Omental fat pad (tissue), 4 donors: ENCODE measurements at places on chromosomes 11 and 22.

GRCh38 chr11:62410972-62411371, 7.9 kb upstream of the SCGB1A1 start:
- no peak for DNase-seq

DNA sequence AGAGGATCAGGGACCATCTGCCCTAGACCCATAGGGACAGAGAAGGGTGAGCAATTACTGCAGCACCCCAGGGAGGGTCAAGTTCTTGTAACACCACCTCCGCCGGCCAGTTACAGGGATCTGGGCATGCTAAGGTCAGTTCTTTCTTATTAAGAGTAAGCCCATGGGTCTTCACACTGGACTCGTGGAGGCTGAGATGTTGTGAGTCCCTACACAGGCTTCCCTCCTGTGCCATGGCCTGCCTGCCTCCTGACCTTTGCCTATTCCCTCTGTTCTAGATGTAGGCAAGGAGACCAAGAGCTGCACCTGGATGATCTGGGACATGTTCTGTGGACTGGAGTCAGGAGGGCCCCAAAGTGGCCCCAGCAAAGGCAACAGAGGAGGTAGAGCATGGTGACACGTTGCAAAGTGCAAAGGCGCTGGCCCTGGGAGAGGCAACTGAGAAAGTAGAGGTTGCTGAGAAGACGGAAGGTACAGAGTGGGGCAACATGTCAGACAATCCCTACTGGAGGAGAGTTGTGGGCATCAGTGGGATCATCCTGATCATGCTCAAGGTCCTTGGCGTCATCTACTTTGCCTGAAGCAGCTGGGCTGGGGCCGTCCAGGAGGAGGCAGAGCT, 16.3 kb upstream of the GNAZ start:
- DNase-seq, result no peak

DNA sequence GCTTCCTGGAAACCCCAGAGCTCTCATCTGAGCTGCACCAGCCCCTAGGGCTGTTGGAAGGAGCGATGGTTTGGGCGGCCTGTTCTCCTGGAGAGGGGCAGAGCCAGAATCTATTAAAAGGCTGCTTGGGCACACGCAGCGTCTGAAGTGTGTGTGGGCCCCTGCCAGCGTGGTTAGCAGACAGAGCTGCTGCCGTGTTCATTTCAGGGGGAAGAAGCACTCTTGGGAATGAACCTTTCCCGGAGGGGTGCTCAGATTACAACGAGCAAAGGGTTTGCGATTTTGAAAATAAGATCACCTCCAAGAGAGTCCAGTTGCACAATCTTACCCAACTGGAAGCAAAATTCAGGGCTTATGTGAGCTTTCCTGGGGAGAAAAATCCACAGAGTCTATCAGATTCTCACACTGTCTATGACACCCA, 12.9 kb downstream of the ANO1 start:
- DNase-seq, result no peak

GRCh38 chr11:119616586-119617339, 112.2 kb downstream of the NECTIN1 start:
- DNase-seq, result no peak

DNA sequence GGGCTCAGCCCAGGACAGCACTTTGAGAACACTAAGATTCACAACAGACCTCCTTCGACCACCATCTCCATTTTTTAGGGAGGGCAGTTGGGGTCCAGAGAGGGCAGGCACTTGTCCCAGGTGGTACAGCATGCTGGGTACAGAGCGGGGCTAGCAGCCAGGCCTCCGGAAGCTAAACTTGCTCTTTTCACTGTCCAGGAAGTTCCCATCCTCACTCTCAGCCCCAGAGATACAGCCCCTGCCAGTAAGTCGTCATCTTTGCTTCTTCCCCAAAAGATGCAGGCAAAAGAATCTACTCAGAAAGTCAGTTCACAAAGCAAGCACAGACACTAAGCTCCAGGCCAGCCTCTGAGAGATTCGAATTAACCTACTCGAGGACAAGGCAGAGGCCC, 6.7 kb upstream of the RAB3IL1 start:
- DNase-seq, result no peak

DNA sequence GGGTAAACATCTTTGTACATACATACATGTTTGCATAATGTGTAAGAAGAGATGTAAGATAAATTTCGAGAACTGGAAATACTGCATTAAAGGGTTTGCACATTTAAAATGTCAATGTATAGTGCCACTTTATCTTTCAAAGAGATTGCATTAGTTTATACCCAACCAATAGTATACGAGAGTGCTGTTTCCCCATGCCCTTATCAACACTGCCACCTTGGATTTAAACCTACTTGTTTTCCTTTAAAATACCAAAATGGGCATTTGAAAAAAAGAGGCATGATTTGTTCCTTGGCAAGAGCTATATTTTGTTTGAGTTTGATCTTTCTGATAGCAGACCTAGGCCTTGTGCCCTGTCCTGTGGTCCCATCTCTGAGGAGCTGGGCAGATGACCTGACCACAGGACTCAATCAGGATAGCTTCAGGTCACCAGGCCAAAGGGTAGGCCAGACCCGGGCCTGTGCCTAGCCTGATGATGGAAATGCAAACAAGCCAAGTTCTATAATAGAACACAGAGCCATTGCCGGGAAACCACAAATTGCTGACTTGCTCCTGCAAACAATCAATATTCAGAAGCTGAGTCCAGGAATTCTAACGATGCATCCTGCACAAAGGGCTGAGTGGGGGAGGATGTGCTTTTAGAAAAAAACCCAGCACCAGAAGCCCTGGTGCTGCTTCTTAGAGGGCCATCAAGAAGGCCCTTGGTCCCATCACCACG, 16.9 kb upstream of the ALG8 start:
- DNase-seq, result no peak

GRCh38 chr11:69646493-69647389, 5.8 kb downstream of the CCND1 start:
- DNase-seq, result no peak

DNA sequence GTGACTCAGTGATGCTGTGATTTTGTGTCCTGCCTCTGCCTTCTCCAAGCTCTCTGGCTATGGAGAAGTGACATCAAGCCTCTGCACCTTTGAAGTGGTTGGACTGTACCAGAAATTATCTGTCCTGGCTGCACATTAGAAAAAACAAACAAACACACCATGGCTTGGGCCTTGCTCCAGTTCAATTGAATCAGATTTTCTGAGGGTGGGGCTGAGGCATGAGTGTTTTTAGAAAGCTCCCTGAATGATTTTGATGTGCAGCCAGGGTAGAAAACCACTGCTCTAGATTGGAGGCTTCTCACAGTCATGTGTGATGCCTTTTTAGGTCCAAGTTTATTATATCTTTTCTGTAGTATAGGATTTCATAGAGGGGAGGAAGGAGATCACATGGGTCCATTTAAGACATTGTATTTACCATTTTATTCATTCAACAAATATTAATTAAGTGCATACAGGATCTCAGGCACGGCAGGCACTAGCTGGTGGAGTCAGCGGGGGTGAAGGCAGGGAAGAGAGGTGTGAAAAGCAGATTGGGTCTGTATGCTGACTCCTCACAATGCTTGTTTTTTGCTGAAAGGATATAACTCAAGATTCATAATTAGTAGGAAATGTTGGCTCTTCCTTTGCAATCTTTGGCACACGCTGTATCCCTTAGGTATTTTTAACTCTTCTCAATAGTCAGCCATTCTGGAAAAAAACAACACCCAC, 7.1 kb upstream of the VSTM5 start:
- no peak for DNase-seq

- no peak for DNase-seq
These were observed 106.0 kb downstream of the EFCAB6 start for GRCh38 chr22:43706151-43706550.

DNA sequence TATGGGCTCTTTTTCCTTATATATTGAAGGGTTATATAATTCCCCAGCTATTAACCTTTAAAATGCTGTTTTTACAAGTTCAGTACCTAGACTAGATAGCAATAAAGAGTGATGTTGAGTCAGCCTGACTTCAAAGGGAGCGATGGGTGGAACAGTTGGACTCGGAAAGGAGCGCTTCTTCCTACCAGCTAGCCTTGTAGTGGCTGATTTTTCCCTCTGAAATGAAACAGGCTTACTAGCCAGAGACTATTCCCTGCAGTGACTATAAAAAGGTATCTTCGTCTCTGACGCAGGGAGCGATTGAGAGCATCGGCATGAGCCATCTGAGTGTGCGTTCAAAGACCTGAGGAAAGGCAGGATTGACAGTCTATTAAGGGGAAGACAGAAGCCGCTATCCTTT, 66.0 kb upstream of the GRAMD1B start:
- DNase-seq, result no peak

- DNase-seq, result no peak
These were observed 3.8 kb downstream of the EHD1 start for GRCh38 chr11:64874308-64875240.

- peak; percentile 53 for DNase-seq
These were observed 6.7 kb downstream of the CAPN5 start for GRCh38 chr11:77073328-77074001.

DNA sequence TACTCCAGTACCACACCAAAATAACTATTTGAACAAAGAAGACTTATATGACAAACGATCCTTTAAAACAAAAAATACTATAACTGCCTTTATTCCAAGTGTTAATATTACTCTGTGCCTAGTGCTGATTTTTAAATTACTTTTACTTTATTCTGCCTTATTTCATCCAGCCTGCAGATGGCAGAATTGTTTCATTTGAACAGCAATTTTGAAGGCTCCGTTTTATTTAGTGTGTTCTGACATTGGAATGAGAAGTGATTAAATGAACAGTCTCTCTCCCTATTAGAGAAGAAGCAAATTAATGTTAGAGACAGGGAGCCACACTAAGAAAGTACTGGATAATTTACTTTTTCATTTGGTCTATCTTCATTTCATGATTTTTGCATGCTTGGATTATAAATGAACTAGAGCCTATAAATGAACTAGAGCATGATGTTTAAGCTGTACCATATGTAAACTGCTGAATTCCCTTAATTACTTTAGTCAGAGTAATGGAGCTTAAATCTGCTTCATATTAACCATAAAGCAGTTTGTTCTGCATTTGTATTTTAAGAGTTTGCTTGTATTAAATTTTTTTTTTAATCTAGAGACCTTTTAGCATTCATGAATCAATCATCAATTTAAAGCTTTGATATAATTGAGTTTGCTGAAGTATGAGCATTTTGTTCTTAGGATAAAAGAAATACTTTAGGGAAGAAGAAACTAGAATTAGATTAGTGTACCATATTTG, 9.8 kb downstream of the PDHX start:
- DNase-seq, result no peak

DNA sequence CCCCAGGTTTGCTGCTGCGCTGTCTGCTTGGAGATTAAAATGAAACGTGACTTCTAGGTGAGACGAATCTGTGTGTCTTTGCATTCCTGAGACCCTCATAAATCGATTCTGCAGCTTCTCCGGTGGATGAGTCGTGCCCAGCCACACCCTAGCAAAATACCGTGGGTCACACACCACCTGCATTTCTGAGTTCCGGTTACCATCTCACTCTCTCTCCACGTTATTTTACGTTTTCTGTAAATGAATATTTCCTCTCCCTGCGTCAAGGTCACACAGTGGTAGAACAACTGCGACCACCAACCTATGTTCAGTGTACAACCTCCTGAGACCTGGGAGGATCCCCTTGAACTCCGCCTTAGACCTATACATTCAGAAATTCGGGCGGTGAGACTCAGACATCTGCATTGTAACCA, 1.1 kb downstream of the YWHAH start:
- DNase-seq, result no peak

- no peak for DNase-seq
These were observed 3.5 kb downstream of the DGCR6L start for GRCh38 chr22:20316217-20316843.

- DNase-seq, result peak; percentile 76
These were observed 30.0 kb downstream of the ARAP1 start for GRCh38 chr11:72722050-72722748.

- DNase-seq, result no peak
These were observed 55.3 kb downstream of the SHANK2 start for GRCh38 chr11:71197096-71197495.

DNA sequence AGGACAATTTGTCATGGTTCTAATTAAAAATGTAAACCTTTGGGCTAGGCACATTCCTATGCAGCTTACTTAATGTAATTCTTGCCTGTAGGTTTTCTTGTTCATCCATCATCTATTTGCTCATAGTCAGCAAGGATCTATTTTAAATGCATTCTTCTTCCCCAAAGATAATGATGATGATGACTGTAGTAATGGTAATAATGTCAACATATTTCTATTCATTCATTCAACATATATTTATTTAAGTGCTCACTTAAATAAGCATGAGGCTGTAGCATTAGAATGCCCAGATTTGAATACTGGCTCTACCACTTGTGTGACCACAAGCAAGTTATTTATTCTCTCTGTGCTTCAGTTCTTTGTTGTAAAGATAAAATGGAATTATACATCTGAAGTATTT, 169.6 kb upstream of the SYN3 start:
- DNase-seq, result no peak

DNA sequence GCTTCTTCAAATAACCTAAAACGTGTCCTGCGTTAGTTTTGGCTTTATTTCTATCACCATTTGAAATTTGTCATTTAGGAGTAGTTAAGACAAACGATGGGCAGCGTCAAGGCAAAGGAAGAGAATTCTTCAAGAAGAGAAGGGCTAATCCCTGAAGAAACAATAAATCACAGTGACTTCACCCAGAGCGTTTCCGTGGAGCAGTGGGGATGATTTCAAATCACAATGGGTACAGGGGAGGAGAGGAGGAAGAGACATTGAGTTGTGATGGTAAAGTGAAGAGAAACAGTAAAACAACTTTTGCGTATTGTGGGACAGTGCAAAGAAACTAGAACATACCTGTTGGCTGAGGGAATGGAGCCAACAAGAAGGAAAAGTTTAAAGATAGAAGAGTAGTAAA, 9.7 kb downstream of the PDGFD start:
- DNase-seq, result no peak

- no peak for DNase-seq
These were observed 99.0 kb upstream of the NNMT start for GRCh38 chr11:114196997-114197703.

GRCh38 chr11:128375961-128376360, 211.4 kb downstream of the ETS1 start:
- DNase-seq, result no peak

GRCh38 chr11:96230686-96231085, 112.3 kb downstream of the MAML2 start:
- no peak for DNase-seq

DNA sequence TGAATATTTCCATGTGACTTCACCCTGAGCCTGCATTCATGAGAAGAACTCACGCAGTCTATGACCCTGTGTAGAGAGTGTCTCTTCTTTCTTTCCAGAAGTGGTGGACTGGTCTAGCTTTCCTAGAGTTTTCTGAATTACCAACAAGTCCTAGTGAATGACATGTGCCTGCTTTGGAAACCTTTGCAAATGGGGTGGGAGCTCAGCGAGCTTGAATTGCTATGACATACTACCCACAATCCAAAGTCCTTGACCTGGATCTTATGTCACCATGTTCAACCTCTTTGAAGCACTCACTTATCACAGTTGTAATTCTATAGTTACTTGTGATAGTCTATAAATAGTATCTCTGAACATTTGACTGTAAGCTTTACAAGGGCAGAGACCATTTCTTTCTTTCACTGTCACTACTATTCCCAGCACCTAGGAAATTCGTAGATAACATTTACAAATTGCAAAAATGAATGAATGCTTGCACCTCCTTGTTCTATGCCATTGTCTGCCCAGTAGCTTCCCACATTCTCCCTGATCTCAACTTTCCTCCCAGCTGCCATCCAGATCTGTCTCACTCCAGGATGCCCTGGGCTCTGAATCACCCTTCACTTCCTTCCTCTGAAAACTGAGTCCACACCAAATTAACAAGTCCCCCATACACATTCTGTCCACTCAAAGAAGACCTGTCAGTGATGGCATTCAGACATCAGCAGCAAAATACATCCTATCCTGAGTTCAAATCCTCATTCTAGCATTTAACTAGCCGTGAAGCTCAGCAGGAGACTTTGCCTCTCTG, 201.9 kb upstream of the SESN3 start:
- no peak for DNase-seq
